ENCODE measurements at places on chromosomes 1 and 21. TPM values are rescaled to one million over a fixed set of nuclear protein-coding genes. Genes with fewer than 3 reads are reported as not detected.
A peak's percentile ranks its signal among the peaks of the same experiment; 100 is the strongest.

DNA sequence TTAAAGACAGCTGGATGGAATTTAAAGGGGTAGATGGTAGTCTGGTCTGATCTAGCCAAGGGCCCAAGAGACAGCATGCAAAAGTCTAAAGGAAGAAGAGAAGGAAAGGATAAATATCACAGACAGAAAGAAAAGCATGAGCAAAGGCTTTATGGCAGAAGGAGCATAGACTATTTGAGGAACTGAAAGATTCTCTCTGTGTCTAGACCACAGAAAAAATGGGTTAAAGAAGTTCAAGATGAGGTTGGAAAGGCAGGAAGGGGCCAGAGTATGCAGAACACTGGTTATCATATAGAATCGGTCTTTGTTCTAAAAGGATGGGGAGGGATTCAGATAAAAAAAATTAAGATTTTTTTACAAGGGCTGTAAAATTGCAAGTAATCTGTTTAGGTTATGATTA lies 136.8 kb upstream of the SGIP1 start:
- DNase-seq = no peak

GRCh38 chr1:97308131-97308530 lies 586.5 kb downstream of the PTBP2 start:
- DNase-seq = no peak

The LYST gene
- 73.0 TPM for total RNA-seq

DNA sequence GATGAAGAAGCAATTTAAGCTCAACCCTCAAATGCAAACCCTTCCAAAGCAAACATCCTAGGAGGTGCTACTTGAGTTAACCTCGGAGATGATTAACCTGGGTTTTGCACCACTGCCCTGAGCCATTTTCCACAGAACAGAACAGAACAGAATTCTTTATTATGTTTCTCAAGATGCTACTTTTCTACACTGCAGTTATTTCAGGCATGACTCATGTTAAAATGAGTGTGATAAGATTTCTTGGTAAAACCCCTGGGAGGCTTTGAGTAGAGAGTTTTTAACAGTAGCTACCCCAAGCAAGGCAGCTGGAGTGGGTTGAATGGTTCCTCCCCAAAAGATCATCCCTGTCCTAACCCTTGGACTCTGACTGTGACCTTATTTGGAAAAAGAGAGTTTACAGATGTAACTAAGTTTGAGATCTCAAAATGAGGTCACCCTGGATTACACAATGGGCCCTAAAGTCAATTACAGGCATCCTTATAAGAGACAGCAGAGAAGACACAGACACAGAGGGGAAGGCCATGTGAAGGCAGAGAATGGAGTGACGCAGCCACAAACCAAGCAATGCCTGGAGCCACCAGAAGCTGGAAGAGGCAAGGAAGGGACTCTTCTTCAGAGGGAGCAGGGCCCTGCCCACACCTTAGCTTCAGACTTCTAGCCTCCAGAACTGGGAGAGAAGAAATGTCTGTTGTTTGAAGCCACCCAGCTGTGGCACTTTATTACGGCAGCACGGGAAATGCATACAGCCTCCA lies 153.4 kb downstream of the ETS2 start:
- no peak for DNase-seq

DNA sequence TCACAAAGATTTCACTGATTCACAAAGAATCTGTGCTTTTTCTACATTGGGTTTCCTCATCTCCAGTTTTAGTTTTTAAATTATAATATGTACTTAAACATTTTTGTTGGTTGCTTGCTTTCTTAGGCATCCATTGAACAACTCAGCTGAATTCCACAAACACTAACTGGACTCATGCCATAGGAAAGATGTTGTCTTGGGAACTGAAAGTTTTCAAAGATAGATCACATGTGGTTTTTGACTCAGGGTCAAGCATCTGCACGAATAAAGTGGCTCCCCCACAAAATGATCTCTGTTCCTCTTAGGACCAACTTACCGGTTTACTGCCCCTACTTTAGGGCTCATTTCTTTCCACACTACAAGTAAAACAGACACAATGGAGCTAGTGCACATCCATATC lies 3.1 kb upstream of the KRTAP21-1 start:
- no peak for DNase-seq

- no peak for DNase-seq
These were observed 94.4 kb upstream of the RGS4 start for GRCh38 chr1:162974810-162975209.

DNA sequence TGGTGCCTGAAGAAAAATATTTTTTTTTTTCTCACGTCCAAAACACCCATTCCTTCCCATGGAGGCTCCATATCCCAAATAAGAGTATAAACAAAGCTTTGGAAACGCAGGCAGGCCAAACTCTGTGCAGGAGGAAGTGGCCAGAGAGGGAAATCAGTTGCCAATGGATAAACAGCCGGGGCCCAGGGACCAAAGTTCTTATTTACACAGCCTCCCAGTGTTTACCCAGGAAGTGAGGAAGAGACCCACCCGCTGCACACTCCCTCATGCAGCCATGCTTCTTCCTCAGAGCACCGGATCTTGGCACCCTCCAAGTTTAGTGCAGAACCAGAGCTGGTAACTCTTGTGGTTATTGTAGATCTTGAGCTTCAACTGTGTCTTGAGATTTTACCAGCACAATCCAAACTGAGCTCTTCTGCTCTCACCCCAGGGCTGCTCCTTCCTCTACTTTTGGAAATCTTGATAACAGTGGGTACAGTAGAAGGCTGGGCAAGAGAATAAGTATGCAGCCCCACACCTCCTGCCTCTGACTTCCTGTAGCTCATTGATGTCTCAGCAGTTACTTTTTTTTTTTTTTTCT lies 14.2 kb downstream of the MARCKSL1 start:
- no peak for DNase-seq

GRCh38 chr1:210447456-210448057 lies 118.9 kb downstream of the HHAT start:
- no peak for DNase-seq

GRCh38 chr1:80448081-80448480 lies 1352.7 kb upstream of the ADGRL2 start:
- DNase-seq = no peak

DNA sequence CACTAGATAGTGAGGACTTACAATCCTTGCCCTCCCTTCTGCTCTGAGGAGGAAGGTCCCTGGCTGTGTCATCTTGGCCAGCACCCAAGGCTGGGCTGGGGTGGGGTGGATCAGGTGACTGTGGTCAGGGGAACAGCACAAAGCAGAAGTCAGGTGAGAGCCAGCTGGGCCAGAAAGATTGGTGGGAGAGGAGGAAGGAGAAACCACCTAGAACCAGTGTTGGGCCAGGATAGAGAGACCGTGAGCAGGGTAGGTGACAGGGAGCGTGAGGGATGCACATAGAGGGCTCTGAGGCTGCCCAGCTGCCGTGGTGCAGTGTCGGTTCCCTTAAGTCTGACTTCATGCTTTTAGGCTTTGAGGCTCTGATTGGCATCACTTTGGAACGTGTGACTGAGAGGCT lies 22.7 kb downstream of the NCF2 start:
- no peak for DNase-seq

DNA sequence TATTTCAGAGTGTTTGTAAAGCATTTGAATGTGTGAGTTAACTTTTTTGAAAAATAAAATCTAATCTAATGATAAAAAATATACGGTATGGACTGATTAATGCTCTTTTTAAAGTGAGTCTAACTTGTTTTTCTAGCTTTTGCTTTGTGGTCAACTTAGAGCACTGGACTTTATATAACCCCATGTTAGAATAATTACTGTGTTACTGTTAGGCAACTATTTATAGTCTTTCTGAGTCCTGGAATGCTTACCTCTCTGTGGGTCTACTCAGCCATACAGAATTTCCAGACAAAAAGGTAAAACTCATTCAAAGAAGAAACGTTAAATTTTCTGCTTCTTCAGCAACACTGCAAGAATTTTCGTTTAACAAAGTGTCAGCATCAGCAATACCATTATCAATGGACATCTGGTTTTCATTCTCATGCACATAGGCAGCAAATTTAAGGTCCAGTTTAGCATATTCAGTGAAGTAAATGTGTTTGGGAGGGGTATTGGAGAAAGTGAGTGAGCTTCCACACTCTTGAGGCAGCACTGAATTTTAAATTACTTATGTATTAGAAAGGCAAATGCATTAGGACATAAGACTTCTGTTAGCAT lies 664.7 kb upstream of the NEGR1 start:
- DNase-seq = no peak

DNA sequence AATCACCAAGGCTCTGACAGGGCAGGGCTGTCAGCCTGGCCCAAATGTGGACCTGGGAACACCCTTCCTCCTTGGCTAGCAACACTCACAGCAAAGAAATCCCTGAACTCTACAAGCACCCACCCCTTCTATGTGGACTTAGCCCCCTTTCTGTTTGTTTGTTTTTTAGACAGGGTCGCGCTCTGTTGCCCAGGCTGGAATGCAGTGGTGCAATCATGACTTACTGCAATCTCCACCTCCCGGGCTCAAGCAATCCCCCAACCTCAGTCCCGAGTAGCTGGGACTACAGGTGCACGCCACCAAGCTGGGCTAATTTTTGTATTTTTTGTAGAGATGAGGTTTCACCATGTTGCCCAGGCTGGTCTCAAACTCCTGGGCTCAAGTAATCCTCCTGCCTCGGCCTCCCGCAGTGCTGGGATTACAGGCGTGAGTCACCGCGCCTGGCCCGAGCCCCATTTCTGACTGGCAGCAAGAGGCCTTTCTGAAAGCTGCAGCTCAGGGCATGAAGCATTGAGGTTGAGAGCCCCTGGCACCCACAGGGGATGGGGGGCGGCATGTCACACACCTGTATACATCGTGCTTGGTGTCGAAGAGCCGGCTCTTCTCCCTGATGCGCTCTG lies 16.2 kb downstream of the RIPK4 start:
- no peak for DNase-seq

DNA sequence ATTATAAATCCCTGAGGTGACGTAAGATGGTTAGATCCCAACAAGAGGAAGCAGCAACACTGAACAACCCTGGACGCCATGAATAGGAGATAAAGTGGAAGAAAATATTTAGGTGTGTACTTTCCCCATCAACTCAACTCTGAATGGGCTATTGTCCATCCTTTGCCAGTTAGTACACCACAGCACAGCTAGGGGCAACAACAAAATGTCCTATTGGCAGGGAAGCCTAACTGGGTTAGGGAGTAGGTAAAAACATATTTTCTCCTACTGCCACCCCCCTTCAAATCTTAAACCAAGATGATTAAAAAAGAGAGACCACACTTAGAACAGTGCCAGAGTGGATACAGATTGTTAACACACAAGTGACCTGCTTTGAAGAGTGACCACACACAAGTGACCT lies 220.0 kb downstream of the LBR start:
- DNase-seq = no peak

- no peak for DNase-seq
These were observed 21.6 kb downstream of the RIT1 start for GRCh38 chr1:155889566-155889965.

DNA sequence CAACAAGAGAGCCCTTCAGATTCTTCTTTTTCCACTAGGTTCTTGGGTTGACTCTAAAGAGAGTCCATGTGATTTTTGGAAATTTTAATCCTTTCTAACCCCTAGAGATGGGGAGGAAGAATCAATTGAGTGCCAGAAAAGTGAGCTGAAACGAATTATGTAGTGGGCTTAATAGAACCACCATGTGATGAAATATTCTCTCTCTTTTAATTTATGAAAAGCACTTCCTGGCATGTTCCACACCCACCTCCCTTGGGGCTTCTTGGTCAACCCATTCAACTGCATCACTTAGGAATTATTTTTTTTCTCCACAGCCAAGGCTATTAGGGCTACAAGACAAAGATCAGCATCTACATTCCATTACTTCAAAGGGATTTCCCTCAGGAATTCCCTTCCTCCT lies 79.6 kb downstream of the ZC3H11B start:
- no peak for DNase-seq

DNA sequence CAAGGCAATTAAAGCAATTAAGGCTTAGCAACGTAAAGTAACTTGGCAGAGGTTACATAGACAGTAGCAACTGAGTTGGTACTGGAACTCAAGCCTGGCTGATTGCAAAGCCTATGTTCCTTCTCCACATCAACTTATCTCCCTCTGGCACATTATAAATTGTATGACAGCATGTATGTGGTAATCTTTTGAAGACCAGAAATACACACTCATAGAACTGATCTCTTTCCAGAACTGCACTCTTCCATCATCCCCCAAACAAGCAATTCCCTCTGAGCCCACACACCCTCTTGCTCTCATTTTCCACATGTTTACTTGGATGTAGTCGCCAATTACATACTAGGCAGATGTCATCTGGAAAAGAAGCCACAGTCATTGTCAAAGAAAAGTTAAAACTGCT lies 502.2 kb downstream of the PLPP3 start:
- no peak for DNase-seq

DNA sequence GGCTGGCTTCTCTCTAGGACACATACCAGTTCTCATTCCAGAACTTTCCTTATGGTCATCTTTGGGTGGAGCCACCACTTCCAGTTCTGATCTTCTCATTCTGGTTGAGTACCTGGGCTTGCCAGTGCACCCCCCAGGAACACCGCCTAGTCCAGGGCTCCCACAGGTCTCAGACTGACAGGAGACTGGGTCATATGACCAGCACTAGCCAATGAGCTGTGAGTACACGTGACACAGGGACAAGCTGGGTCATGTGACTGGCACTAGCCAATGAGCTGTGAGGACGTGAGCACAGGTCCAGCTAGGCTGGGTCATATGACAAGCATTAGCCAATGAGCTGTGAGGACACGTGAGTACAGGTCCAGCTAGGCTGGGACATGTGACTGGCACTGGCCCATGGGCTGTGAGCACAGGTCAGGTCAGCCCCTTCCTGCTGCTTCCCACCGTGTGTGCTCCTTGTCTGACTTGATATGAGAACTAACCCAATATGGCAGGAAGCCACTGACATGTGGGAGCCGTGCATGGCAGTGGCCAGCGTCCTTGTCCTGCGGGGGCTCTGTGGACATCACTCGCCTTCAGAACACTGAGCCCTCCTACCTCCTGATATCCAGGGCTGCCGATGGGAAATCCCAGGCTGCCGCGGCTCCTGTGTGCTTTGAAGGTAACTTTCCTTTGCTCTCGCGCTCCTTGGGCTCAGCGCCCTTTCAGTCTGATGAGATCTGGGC lies 22.7 kb downstream of the KRTAP10-1 start:
- peak; percentile 8 for DNase-seq

DNA sequence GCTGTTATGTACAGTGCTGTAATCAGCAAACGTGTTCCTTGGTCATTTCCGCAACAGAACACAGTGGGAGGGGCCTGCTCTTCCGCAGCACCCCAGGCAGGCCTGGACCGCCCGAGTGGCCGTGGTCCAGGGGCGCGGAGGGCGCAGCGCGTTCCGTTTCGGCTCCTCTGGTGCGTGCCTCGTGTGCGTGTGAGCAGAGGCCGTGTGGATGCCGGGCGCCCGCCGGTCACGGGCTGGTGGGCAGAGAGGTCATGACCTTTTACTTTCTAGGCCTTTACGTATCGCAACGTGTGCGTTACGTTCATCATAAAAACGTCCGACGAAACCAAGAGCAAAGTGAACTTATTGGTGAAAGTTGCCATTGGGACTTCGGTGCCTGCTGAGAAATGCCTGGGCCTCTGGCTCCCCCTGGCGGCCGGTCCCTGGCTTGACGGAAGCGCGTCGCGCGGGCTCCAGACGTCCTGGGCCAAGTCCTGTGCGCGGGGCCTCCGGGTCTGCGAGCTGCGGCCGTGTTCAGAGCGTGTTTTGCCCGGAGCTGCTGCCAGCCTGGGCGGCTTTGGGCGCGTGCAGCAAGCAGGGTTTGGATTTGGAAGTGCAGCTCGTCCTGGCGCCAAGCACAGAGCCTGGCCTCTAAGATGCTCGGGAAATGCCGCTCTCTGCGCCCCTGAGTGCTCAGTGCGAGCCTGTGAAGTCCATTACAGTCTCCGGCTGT lies 34.4 kb downstream of the COL18A1 start:
- peak; percentile 78 for DNase-seq

The CLCNKB gene
- total RNA-seq = not detected
